ENCODE measurements at places on chromosomes 11 and 22.

DNA sequence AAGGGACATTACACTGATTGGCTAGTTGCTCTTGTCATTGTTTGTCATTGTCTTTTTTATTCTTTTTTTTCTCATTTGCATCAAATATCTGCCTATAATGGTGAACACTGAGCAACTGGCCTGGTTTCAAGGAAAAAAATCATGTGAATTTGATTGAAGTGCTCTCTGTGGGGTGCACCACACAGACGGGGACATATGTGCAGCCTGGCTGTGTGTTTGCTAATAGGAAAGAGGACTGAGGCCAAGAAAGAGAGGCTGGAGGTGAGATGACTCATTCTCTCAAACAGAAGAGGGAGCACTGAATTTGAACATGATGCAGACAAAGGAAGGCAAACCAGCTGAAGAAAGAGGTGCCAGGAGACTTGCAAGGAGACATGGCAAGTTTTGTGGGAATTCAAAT, 684.9 kb upstream of the CCDC90B start:
- no peak for DNase-seq

DNA sequence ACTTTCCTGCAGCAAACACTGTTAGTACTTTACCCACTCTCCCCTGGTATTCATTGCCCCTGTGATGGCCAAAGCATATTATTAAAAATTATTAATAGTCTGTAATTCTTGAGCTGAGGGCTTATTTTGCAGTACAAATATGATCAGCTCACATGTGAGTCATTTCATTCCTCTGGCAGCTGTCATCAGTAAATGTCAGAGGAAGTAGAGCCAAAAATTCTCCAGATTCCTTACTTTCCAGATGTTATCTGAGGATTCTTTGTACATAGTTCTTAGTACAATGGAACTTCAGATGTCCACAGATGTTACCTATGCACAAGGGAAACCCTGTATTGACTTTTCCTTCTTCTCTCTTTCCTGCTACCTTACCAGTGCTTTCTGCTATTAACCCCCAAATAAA, 12.5 kb downstream of the OR5B3 start:
- no peak for DNase-seq

DNA sequence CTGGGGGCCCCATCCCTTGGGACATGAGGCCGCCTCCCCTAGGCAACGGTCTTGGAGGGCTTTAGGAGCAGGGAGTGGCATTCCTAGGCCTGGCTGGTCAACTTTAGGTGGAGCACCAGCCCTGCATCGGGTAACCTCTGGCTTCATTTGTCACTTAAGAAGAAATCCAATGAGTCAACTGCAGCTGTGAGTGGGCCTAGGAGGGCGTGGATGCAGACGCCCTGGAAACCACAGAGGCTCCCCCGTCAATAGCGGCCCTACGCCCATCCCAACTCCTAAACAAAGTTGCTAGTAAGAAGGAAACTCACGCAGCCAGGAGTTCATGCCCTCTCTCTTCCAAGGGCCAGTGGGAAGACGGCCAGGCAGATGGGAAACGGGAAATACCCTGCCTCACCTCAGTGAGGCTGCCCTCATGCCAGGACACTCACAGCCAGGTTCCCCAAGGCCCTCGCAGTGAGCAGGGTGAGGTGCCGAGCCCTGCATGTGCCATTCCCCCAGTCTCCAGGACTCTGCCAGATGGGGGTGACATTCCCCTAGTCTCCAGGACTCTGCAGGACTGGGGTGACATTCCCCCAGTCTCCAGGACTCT, 20.8 kb downstream of the BID start:
- no peak for DNase-seq

- no peak for DNase-seq
These were observed 60.4 kb downstream of the BCL2L13 start for GRCh38 chr22:17698948-17699347.

- DNase-seq, result no peak
These were observed 2.7 kb upstream of the EIF3M start for GRCh38 chr11:32580967-32581366.

DNA sequence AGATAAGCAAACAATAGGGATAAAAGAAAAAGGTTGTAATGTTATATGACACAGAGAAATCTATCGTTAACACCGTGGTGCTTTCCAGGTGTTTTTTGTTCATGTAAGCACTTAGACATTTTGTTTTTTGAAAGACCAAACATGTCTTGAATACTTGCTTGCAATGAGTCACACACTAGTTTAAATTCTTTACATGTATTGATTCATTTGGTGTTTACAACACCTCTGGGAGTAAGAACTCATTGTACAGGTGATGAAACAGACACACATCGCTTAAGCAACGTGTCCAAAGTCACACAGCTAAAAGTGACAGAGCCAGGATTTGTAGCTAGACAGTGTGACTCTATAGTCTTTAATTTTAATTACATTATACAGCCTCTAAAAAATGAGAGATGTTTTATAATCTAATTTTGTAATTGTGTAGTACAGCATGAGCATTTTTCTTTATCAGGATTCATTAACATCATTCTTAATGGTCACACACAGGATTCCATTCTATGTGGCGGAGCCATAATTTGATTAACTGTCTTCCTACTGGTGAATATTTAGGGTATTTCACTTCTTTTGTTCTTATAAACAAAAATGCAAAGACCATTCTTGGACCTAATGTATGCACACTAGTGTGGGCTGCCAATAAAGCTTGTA, 148.8 kb downstream of the DBX1 start:
- no peak for DNase-seq

DNA sequence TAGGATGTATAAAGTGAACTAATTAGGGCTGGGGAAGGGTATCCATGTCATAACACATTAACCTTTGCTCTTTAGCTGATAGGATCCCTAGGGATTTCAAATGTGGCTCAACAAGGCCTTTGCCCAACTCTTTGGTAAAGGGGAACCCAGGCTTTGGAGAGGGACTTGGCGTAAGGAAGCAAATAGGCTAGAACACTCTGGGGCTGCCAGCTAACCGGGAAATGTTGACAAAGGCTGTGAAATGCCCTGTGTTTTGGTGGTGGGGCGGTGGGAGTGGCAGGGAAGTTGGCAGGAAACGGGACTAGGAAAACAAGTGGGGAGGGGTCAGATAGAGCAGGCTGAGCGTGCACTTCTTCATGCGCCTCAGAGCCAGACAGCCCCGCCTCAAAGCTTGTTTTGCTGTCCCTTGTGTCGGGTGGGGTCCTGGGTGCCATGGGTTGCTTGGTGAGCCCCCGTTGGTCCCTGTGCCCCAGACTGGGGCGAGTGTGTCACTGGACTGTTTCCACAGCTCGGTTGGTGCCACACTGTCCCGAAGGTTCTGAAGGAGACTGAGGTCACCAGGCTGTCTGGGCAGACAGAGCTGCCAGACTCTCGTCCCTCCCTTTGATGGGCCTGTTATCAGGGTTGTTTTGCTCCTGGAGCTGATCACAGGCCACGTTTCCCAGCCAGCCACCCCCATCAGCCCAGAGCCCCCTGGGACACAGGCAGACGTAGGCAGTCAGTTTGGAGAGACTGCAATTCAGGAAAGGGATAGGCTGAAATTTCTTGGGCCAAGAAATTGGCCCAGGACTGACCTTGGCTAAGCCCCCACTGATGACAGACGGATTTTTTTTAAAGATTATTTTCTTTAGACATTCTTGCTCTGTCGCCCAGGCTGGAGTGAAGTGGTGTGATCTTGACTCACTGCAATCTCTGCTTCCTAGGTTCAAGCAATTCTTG, 19.6 kb downstream of the KCTD21 start:
- no peak for DNase-seq

DNA sequence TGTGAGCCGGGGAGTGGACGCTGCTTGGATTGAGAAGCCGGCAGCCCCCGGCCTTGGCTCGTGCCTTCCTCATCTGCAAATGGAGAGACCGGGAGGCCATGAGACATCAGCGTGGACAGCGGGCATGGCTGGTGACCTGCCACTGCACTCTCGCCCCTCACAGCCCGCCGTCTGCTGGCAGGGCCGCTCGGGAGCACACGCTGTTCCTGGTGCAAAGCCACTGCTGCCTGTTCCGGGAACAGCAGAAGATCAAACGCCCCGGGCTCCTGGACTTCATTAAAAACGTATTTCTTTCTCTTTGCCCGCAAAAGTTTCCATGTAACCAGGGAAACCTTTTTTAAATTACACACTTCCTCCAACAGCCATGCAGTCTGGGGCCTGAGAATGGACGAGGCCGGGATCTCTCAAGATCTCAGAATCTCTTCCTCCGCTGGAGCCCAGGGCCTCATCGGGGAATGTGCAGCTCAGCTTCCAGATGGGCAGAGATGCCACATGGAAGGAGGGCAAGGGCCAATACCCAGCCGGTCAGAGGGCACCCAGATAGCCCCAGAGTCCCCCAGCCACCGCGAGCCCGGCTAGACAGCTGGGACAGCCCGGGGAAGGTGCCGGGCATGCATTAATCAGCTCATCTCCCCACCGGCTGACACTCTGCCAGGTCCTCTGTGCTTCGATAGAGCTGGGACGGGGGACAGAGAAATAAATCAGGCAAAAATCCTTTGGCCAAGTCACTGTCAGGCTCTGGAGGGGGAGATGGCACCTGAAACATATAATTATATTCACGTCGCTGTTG, 62.8 kb upstream of the PRR5 start:
- DNase-seq, result no peak

GRCh38 chr11:74839971-74840370, 91.3 kb downstream of the RNF169 start:
- DNase-seq, result no peak

DNA sequence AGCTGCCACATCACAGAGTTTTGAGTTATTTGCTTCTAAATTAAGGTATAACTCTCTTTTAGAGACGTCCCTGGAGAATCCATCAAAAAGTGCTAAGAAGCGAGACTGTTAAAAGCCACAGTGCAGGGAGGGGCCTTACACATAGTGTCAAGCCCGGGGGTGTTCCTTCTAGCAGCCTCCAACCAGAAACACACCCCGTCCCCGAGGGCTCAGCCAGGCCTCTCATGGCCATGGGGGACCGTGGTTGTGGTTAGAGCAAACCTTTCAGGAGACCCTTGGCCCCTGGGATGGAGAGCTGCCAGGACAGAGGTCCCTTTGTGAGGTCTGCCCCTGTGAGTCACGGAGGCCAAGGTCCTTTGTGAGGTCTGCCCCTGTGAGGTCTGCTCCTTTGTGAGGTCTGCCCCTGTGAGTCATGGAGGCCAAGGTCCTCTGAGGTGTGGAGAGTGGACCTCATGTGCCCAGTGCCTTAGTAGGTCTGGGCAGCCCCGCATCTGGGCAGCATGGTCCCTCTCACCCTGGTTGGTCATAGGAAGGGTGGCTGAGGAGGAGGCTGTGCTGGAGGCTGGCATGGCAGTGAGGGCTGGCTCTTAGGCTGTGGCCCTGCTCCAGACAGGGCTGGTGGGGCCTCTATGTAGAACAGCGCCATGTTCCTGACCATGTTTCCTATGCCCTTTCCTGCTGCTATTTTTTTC, 5.4 kb downstream of the GNAZ start:
- no peak for DNase-seq

Measured in renal cortex interstitium (tissue), 15 donors.